ENCODE measurements at places on chromosomes 1 and 21.

DNA sequence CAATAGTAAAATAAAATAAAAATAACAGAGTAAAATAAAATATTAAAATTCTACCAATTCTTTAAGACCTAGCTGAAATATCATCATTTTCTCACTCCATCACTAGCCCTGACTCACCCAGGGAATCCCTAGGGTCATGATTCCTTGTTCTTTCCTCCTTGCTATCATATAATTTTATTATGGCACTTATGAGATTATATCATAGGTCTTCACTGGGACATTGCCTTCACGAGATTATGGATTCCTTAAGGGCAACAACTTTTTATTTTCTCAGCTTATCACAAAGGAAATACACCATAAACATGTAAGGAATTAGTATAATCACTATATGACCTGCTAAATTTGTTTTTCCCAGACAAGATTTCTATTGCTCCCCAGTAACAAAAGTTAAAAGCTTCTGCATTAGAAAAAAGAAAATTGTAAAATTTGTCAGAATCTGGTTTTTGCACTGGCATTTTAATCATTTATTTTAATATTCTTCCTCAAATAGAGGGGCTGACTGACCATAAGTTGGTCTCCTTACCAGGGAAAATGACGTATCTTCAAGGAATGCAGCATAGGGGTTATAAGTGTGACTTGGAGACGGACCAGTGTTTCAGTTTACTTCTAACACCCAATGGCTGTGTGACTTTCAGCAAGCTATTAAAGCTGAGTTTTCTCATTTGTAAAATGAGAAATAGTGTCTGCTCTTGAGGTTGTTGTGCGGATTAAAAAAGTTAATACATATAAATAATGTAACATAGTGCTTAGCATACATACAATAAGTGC is 8.8 kb upstream of the CLCA4 start:
- no peak for DNase-seq

DNA sequence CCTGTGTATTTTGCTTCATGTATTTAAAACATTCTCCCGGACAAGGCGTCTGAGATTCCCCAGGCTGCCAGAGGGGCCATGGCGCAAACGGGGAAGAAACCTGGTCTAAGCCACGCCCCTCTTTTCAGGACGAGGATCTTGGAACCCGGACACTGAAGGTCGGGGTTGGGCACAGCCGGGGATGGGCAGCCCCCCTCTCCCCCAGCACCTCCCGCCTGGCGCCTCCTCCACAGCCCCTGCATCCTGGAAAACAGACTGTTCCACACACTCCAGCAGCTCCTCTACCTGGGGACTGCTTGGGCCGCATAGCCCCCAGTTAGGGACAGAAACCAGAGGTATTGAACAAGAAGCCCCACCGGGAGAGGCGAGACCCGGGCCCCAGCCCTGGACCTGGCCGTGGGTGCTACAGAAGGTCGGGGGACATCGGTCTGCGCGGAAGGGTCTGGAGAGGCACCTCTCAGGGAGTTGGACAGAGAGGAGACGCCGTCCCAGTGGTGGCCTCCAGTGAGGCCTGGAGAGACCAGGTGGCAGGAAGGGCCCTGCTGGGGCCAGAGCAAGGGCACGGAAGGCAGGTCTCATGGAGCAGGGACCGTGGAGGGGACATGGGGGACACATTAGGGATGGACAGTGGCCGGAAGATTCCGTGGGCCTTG is 5.4 kb downstream of the TP73 start:
- DNase-seq, result no peak

- no peak for DNase-seq
Observed at GRCh38 chr1:6123083-6123482, 57.0 kb downstream of the CHD5 start.

GRCh38 chr1:162889989-162890388 is 29.0 kb upstream of the CCDC190 start:
- no peak for DNase-seq

DNA sequence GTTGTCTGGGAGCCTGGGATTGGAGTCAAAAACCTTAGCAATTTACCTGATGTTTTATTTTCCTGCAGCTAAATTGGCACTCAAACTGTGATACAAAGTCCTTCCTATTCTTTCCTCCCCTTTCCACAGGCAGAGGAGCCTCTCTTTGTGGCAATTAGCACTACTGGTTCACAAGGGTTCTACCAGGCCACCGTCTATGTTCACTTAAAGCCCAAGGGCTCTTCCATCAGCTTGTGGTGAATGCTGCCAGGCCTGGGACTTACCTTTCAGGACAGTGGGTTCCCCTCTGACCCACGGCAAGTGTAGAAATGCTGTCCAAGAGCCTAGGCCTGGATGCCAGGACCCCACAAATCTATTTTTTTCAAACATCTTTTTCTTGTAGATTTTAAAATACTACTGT is 251.9 kb upstream of the B3GALT2 start:
- no peak for DNase-seq

- no peak for DNase-seq
Observed at GRCh38 chr1:26677306-26678115, 18.3 kb upstream of the ARID1A start.

Data from stimulated activated CD4-positive, alpha-beta T cell treated with anti-CD3 and anti-CD28 coated beads, TNF-alpha, amount 100 ng/mL, for 4 hours (primary cell).